T-helper 17 cell (primary cell): ENCODE measurements at places on chromosomes 3 and 15. TPM values are rescaled to one million over a fixed set of nuclear protein-coding genes. Genes with fewer than 3 reads are reported as not detected.

Gene SLC22A13
- 0.32 TPM for total RNA-seq

Gene PRC1
- total RNA-seq, result 40.6 TPM

Gene MOBP
- total RNA-seq, result not detected

Gene CAV3
- total RNA-seq, result not detected

Gene TRMT10C
- 29.5 TPM for total RNA-seq
